ENCODE measurements at places on chromosomes 7 and 10.

DNA sequence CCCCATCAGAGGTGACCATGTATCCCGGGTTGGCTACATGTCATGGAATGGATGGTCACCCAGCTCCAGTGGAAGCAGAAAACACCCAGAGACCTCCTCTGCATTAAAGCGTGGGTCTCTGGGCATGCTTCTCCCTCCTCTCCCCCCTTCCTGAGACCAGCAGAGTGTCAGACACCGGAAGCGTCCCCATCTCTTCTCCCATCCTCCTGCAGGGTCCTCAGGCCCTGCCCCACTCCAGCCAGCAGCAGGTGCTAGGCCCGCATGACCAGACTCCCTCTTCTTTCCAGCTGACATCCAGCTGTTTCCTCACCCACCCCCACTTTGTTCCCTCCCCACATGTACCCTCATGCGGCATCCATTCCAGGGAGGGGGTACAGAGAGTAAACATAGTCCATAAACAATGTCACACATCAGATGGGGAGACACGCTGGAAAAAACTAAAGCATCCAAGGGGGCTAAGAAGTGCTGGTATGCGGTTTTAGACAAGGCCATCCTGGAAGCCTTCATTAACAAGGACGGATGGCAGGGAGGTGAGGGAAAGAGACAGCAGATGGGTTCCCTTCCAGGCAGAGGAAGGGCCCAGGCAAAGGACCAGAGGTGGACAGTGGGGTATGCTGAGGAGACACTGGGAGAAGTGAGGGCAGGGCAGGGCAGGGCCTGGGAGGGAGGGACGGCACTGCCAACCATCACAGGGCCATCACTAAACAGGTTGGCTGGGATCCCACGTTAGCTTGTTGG, 12.5 kb upstream of the SLC18A3 start:
- DNase-seq: peak; percentile 41

GRCh38 chr7:42964849-42965805, 33.0 kb downstream of the MRPL32 start:
- no peak for DNase-seq

DNA sequence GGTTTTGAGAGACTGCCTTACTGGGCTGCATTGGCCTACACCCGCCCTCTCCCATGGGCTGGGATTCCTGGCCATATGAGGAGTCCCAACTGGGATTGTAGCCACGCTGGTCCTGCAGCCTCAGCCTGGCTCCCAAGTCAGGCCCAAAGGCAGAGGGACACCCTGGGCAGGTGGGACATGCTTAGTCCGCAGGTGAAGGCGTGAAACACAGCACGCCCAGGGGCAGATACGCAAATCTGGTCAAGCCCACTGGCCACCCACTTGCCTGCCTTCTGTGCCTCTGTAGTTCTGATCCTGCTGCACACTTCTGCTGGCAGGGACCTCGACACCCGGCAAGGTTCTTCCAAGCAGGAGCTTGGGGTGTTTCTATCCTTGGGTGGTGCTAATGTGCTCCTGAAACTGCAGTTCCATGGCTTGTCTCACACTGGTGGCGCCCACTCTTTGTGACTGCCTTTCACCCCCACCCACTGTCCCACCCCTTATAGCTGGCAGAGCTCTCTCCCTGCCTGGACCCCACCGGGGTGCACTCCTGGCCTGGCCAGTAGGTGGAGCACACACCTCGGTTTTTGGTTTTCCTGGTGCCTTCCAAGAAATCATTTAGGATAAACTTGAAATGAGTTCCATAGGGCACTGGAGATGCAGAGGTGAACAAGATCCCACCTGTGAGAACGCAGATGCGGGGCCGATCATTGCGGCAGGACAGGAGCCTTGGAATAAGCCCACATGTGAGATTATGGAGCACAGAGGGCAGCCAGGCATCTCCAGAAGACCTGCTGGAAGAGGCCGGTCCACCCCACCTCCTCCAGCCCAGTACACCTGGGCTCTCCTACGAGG, 47.9 kb downstream of the MKI67 start:
- DNase-seq: peak; percentile 69

DNA sequence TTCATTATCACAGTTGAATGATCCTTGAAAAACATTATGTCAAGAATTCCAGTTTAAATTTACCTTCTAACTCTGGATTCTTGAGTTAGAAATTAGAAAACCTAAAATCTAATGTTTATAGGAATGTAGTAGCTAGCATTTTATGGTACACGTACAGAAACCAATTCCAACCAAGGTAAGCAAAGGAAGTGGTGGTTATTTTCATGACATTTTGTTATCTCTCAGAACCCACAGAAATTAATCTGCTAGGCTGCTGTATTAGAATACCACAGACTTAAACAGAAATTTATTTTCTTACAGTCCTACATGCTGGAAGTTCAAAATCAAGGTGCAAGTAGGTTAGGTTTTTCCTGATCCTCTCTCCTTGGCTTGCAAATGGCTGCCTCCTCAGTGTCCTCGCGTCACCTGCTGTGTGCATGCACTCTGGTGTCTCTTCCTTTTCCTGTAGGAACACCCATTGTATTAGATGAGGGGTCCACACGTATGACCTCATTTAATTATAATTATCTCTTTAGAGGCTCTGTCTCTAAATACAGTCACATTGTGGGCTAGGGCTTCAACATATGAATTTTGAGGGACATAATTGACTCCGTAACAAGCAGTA, 8.5 kb upstream of the CSTF2T start:
- no peak for DNase-seq

DNA sequence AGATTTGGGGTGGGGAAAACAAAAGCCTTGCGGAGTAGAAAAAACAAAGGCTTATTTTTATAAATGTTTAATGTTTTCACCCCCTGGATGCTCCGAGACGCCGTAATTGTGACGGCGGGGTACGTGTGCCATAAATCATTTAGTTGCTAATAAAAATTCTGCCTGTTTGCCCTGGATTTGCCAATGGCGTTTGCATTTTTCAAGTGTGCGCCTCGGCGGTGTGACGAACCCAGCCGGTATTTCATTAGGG, 2.5 kb upstream of the TNRC18 start:
- no peak for DNase-seq

GRCh38 chr7:7490003-7490402, 45.7 kb downstream of the COL28A1 start:
- DNase-seq: no peak

Measured in left forelimb (tissue), 1 donor.